ENCODE measurements at places on chromosomes 5 and 9.

GRCh38 chr5:129249886-129250285 is 155.3 kb downstream of the ISOC1 start:
- DNase-seq: no peak

GRCh38 chr5:80204808-80205614 is 50.8 kb downstream of the SERINC5 start:
- DNase-seq: no peak

DNA sequence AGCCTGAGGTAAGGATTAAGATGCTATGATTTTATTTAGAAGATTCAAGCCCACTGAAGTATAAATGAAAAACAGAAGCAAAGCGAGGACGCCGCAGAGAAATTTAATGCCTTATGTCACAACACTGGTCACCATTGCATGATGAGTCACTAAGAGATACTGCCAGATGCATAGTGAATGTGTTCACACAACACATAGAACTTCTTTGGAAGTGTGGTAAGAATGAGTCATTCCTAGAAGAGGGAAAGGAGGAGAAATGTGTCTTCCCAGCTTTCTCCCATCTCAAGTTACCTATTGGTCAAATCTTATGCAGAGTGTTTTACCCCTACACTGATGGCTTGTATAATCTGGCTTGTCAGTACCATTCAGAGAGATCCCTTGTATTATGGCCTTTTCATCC is 465.3 kb upstream of the ARRDC3 start:
- no peak for DNase-seq

DNA sequence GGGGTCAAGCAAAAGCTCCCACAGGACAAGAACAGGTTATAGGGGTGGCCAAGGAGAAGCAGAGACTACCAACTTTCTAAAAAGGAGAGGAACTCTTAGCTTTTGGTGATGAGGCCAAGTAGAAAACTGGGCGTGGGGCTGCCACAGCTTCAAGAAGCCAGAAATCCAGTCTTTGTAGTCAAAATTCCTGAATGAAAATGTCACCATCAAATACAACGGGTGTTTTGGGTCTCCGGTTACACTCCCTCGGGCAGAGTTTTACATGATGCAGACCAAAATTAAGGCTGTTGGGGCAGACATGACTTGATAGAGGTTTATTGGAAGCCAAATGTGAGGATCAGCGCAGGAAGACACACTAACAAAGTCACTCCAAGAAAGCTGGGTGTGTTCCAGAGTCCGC is 29.4 kb upstream of the N4BP3 start:
- DNase-seq: no peak

DNA sequence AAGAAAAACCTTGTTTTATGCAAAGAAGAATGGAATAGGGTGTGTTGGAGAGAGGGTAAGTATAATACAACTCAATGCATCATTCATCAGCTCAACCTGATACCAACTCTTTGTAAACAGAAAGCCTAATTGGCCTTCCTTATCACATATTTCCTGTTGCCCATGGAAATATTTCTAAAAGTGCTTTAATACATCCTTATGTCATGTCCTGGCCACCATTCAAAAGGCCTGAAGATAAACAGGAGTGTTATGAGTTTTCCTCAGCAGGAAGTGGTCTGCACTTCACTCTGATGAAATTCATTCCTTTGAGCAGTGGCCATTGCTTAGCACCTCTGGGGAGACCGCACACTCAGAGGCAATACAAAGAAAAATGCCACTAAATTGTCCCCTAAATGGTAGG is 511.2 kb downstream of the SEMA5A start:
- no peak for DNase-seq

DNA sequence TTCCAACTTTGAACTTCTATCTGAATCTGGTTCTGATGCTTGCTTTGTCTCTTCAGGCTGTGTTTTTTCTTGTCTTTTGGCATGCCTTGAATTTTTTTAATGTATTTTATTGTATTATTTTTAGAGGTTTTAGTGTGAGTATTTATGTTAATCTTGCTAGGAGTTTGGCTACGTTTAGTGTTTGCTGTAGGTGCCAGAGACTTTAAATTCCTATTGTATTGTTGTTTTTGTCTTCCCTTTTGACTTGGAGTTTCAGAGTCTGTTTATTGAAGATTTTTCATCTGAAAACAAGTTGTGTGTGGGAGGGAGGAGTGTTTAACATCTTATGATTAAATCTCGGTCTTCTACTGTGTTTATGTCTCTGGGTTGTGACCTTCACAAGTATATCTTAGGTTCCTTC is 956.8 kb downstream of the TLE1 start:
- no peak for DNase-seq

DNA sequence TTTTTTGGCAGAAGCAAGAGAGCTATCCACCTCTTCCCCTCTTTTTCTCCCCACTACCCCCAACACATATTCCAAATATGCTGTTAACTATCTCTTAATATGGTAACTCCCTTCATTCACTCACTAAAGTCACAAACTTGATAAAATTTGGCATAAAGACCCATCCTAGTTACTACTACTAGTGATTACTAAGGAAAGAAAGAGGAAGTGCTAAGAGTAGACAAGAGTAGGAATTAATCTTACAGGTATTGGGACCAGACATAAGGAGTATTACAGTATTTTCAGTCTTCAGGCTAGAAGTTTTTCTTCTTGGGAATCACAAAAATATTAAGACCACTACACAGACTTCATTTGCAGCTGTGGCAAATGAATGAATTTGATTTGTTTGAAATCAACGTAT is 2.2 kb downstream of the ADAMTS6 start:
- DNase-seq: no peak

DNA sequence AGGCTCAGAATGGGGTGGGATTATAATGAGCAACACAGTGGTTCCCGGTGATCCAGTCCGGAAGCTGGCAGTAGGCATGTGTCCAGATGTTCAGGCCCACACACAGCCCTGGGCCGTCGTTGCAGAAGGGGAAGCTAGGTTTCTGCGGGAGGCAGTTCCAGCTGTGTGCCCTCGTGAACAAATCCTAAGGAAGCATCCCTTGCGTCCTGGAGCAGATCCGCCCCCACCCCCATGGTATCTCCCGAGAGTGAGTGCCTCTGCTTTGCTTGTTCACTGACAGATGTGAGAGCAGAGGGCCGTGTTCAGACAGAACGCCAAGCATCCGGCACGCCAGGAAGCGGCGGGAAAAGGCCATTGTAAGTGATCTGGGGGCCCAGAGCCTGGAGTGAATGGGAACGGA is 104.8 kb downstream of the PDE6A start:
- no peak for DNase-seq

GRCh38 chr5:115774684-115775083 is 41.8 kb downstream of the CDO1 start:
- DNase-seq: no peak

- DNase-seq: no peak
Observed at GRCh38 chr9:127449332-127449966, 1.8 kb downstream of the RPL12 start.

DNA sequence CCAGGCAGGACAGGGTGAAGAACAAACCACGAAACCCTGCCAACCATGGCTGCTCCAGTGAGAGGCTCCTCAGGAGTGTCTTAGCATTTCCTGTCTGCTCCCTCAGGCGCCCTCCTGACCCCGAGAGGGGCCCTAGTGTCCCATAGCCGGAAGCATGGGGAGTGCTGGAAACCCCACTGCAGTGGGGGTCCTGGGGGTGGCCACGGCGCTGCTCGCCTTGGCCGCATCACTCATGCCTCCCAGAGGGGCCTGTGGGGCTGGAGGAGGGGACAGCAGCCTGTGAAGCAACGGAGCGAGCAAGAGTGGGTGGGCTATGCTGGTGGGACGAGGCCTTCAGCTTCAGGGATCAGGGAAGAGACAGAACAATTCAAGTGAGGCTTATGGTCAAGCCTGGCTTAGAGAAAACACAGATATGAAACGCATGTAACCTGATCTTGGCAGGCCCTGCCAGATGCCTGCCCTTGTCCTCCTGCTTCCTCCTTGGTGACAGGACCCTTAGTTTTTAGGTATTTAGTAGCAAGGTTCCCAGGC is 219.1 kb downstream of the FANCC start:
- no peak for DNase-seq

GRCh38 chr9:10701906-10702305 is 89.1 kb upstream of the PTPRD start:
- no peak for DNase-seq

DNA sequence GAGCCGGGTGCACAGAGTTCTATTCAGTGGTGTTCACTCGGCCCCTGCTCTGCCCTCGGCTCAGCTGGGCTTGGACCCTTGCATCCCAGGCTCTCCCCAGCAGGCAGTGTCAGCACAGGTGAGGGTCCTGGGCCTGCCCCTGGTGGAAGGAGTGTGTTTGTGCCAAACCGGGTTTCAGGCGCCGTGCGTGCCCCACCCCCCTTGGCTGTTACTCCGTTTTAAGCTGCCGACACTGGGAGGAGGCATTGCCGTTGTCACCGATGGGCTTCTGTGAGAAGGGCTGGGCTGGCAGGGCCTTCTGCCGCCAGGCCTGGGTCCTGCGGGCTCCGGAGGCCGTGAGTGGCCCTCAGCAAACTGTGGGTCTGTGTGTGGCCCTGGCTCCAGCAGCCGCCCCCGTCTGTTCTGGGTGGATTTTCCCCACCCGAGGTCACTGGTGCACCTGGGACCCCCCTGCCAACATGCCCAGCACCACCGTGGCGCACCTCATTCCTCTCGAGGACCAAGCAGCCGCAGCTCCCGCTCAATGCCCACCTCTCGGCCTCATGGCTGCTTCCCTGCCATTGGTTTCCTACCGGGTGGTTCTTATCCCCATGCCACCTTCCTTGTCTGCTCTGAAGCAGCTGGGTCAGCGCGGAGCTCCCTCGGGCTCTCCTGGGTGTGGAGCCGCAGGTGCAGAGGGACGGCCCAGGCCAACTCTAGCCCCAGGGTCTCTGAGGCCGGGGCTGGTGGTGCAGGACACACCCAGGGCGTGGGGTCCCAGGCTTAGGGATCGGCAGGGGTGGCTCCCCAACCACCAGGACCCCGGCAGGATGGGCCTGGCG is 44.3 kb upstream of the EXOC3 start:
- no peak for DNase-seq

DNA sequence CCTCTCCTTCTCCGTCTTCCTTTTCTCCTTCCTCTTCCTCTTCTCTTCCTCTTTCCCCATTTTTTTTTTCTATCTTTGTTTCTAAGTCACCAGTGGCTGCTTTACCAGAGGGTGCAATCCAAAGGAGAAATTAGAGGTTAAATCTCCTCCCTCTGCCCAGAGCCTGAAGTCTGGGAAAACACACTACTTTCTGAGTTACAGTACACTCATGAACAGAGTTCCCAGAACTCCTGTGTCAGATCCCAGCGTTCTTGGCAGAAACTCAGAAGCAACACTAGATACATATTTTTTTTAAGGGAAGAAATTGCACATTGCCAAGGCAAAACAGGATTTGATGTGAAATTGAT is 189.0 kb downstream of the SNCAIP start:
- no peak for DNase-seq

GRCh38 chr5:107570181-107570580 is 100.6 kb downstream of the EFNA5 start:
- DNase-seq: peak; percentile 77

DNA sequence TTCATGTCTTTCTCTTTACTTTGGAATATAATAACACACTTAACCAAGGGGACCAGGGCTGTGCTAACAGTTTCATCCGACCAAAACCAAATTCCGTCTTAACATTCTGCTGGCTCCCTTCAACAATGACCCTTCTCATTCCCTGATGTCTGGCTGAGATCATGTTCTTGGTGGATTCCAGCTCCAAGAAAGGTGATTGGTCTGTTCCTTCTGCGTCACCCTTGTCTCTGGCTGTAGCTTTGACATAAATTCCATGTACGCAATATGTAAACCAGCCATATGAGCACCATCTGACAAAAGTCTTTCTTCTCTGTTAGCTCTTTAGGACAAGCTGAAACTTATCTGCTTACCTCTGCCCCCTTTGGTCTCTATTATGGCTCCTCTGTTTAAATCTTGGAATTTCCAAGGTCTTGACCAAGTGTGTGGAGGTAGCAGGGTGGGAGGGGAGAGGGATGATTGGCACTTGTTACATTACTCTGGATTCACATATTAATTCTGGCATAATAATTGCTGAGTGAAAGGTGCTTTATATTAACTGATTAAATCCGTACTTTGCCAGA is 45.7 kb upstream of the HSD17B4 start:
- DNase-seq: no peak

DNA sequence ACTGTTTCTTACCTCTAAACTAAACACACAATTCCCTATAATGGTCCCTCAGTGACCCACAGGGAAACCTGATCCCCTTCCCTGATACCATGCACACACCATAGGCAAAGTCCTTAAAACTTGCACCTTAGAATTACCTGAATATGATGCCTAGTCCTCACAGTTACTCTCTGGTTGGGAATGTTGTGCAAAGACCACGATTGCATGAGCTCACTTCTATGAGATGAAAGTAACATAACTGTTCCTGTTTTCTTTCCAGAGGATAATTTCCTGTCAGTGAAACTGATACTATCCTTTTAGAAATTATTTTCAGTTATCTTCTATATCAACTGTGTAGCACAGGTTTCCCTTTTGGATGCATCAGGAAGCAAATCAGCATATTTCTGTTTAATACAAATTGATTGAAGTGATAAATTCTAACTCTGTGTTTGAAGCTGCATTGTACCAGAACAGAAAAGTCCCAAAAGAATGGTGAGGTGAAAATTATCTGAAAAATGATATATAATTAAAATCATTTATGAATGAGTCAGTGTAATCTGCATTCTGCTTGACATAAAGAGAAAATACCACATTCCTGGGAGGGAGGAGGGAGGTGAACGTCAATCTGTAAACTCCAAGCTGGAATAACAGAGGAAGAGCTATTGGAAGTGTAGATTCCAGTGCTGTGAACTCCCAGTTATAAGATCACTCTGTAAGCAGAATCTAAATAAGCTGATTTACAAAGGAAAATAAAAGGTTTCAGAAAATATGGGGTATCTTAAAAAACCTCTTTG is 51.2 kb upstream of the TNFAIP8 start:
- DNase-seq: no peak

Data from NCI-H2081 treated with DMSO at 0.1 percent for 48 hours (cell line).